ENCODE measurements at places on chromosomes 5 and 9.

- H3K36me3 ChIP-seq, result no peaks in the 10 kb centered on the region
- no peaks in the 10 kb centered on the region for H3K4me1 ChIP-seq
- DNase-seq, result no peak
- peak overlapping the region; percentile 74 for H3K27ac ChIP-seq
Observed at GRCh38 chr9:22447618-22448305, 1.1 kb downstream of the DMRTA1 start.

DNA sequence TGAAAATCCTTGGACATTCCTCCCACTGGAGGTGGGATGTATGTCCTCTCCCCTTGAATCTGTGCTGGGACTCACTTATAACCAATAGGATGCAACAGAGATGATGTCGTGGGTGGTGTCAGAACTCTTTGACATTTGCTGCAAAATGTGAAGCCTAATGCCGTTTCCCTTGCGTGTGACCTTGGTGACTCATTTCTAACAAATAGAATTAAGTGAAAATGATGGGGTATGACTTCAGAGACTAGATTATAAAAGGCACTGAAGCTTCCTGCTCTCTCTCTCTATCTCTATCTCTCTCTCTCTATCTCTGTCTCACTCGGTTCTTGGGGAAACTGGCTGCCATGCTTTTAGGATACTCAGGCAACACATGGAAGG is 126.1 kb upstream of the STC2 start:
- H3K4me3 ChIP-seq, result no peak overlapping the region
- H3K27me3 ChIP-seq, result no peaks in the 10 kb centered on the region
- no peaks in the 10 kb centered on the region for H3K36me3 ChIP-seq
- H3K4me1 ChIP-seq, result peaks cover 13% of the 10 kb centered on the region
- peak overlapping the region; percentile 45 for H3K27ac ChIP-seq

DNA sequence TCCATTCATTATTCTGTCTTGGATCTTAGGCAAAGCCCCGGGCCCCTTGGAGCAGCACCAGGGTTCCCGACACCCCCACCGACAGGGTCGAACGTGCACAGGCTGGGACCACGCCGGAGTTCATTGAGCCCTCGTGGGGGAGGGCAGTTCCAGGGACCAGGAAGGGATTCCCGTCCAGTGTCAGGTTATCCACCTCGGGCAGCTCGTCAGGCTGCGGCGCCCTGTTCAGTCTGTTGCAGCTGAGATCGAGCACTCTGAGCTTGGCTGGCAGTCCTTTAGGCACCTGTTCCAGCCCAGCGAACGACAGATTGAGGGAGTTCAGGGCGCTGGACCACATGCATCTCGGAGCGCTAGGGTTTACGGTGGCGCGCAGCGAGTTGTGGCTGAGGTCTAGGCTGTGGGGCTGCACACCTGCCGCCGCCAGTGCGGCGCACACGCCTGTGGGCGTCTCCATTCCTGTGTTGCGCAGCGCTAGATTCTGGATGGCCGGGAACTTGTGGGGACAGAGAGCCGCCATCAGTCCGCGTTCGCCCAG is 1.1 kb downstream of the CD14 start:
- no peaks in the 10 kb centered on the region for H3K36me3 ChIP-seq
- H3K4me3 ChIP-seq, result peak overlapping the region; percentile 76
- no peak for DNase-seq
- no peaks in the 10 kb centered on the region for H3K27me3 ChIP-seq
- H3K4me1 ChIP-seq, result peaks cover 4% of the 10 kb centered on the region

DNA sequence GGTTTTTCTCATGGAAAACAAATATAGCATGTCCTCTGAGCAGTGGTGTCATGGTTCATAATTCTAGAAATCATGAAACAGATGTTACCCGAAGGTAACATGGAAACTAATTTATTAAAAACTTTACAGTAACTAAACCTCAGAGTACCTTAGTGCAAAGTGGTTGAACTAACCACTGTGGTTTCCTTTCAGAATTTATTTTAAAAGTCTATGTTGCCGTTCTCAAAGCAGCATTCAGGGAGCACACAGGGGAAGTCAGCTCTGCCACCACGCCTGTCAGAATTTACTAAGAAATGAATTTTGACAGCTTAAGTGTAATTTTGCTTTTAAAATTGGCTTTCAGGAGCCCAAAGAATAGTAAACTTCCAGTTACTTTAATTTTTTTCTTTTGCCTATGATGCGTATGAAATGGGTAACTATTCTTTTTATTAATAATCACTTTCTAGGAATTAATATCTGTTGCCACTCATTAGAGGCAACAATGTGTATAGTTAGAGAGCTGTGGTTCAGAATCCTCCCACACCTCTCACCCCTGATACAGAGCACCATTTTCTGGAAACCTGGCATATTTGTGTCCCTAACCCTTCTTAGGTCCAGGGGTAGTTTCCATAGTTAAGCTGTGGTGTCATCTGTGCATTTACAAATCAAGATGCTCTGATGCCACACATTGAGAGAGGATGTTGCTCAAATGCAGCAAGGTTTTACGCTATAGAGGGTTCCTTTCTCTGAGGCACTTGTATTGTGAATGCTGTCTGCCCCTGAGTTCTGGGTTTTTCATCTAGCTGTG is 202.6 kb downstream of the ZSWIM6 start:
- no peaks in the 10 kb centered on the region for H3K4me1 ChIP-seq
- peaks cover 7% of the 10 kb centered on the region for H3K36me3 ChIP-seq
- no peak overlapping the region for H3K4me3 ChIP-seq
- no peak for DNase-seq
- H3K27me3 ChIP-seq, result no peaks in the 10 kb centered on the region
- no peak overlapping the region for H3K27ac ChIP-seq

DNA sequence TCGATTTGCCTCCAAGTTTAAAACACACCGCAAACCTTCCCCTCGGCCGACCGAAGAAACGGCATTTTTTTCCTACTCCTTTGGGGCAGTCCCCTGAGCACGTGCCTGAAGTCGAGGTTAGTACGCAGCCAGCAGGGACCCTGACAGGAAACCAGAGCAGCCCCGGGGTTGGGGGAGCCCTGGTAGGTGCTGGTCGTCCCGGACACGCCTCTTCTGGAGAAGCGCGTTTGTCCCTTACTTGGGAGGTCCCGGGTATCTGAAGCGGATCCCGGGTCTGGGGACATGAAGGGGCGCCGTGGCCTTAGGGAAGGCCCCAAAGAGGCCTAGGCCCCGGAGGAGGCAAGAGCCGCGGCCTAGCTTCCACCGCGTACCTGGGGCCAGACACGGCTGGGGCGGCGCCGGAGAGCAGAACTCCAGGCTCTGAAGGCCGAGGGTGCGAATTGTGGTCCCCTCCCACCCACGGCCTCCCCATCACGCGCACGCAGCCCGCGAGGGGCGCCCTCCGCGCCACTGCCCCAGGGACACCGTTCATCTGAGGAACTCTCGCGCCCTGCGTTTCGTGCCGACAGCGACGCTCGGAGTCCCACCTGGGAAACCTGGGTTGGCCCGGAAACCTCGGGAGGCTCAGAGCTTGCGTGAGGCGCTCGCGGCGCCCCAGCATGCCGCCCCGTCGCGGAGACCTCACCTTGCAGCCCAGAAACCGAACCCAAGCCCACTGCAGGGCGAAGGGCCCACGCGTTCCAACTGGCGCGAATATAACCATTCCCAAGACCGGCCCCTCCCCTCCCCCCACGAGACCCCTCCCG is 10.4 kb downstream of the OTP start:
- no peak for DNase-seq
- H3K27ac ChIP-seq, result no peak overlapping the region
- H3K4me1 ChIP-seq, result peaks cover 22% of the 10 kb centered on the region
- H3K36me3 ChIP-seq, result no peaks in the 10 kb centered on the region

DNA sequence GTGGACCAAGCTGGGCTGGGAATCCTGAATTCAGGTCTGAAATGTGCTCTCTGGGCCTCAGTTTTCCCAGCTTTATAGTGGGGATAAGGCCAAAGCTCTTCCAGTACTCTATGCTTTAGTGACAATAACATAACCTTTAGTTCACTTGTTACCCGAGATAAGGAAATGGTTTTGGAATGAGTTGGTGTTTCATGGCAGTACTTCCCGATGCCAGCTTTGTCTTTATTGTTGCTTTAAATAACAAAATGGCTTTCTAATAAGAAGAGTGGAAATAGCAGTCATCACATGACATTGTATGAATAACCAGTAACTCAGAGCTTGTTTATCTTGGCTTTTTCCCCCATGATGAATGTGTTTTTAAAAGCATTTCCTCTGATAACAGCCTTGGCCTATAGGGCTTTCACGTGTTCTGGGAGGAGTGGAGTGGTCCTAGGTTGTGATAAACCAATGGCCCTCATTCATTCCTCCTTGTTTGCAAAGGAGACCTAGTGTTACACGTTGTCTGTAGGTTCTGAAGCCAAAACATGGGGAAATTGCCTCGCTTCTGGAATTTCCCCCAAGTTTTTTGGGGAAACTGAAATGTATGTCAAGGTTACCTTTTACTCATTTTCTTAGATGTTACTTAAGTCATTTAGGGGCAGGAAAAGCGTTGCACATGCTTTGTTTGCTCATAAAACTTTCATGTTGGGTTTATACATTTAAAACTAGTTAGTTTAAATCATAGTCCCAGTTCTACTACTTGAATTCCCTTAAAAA is 53.7 kb downstream of the ZNF618 start:
- DNase-seq, result no peak
- peaks cover 48% of the 10 kb centered on the region for H3K4me1 ChIP-seq
- peak overlapping the region; percentile 82 for H3K27ac ChIP-seq

DNA sequence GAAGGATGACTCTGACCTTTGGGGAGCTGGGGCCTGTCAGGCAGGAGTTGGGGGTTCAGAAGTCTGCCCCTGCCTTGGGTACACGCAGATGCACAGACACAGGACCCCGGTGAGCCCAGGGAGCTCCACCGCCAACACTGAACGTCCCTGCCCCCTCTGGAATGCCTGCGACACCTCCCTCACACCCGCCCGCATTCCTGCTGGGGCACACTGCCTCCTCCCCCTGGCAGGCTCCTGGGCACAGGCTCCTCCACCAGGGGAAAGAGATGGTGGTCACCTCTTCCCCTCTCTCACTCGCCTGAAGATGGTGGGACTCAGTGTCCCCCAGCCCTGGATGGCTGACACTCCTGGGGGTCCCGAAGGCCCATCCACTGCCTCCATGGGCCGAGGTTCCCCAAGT is 12.0 kb downstream of the CRB2 start:
- no peak overlapping the region for H3K4me3 ChIP-seq
- no peak overlapping the region for H3K27ac ChIP-seq
- H3K36me3 ChIP-seq, result no peaks in the 10 kb centered on the region
- DNase-seq, result no peak
- H3K4me1 ChIP-seq, result no peaks in the 10 kb centered on the region
- no peaks in the 10 kb centered on the region for H3K27me3 ChIP-seq

DNA sequence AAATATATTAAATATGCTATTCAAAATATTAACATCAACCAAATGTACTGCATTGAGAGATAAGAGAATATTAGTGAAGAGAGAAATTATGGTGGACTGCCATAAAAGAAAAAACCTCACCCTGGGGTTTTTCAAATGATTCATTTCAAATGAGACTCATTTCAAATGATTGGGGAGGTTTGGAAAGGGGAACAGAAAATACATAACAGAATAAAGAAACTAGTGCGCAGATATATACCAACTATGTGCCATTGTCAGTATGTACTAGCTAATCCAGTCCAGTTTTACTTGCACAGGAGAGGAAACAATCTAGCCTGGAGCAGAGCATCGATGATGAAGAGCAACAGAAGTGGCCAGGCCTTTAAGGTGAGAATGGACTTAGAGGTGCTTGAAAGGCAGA is 651.6 kb upstream of the RORB start:
- no peaks in the 10 kb centered on the region for H3K36me3 ChIP-seq
- no peak overlapping the region for H3K4me3 ChIP-seq
- no peak for DNase-seq

DNA sequence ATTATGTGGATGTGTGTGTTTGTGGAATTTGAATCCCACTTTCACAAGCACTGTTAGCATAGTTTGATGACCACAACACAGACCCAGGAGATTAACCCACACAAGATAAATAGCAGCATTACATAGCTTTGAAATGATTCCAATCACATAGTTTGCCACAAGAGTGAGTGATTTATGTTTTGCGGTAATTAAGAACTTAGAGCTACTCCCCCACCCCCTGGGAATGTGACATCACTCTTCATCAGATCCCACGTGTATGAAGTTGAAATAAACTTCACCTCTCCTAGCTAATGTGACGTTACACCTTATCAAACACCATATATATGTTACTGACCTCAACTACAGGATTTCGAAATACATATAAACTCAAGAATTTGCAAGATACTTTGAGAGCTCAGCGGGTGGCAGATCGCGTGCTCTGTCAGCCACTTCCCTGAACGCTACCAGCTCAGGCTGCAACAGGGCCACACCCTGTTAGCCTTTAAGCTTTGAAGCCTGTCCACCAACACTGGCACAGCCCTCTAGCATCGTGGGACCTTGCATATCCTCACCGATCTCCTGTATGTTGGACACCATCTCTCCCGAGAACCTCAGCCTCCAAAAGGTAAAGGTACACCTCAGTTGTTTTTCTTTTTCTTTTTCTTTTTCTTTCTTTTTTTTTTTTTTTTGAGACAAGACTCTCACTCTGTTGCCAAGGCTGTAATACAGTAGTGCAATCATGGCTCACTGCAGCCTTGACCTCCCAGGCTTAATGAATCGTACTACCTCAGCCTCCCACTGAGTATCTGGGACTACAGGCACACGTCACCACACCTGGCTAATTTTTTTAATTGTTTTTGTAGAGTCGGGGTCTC is 1.7 kb upstream of the AGTPBP1 start:
- H3K4me3 ChIP-seq, result peak overlapping the region; percentile 15
- H3K27me3 ChIP-seq, result no peaks in the 10 kb centered on the region
- H3K27ac ChIP-seq, result no peak overlapping the region

DNA sequence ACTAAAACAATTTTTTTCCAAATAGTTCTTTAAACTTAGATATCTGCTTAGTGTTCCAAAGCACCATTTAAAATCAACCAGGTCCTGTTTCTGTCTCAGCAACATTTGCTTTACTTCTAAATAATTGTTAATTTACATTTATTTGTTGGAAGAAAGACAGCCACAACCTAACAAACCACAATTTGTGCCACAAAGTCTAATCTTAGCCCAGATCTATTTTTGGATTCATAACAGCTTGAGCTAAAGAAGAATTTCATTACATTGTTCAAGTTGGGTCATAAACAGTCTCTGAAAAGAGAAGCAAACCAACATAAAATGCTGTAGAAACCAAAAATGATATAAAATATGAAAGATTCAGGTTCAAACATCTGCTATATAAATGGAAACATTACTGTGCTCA is 24.4 kb downstream of the MLLT3 start:
- H3K27ac ChIP-seq, result no peak overlapping the region
- no peak for DNase-seq
- H3K27me3 ChIP-seq, result no peaks in the 10 kb centered on the region
- H3K4me1 ChIP-seq, result peaks cover 15% of the 10 kb centered on the region
- no peaks in the 10 kb centered on the region for H3K36me3 ChIP-seq
- no peak overlapping the region for H3K4me3 ChIP-seq

- H3K4me3 ChIP-seq, result no peak overlapping the region
- H3K4me1 ChIP-seq, result peaks cover 12% of the 10 kb centered on the region
- no peaks in the 10 kb centered on the region for H3K36me3 ChIP-seq
- no peak for DNase-seq
- H3K27me3 ChIP-seq, result no peaks in the 10 kb centered on the region
Observed at GRCh38 chr5:131259326-131259725, 4.5 kb upstream of the CDC42SE2 start.

GRCh38 chr5:172860520-172861443 is 26.7 kb downstream of the ERGIC1 start:
- peaks cover 49% of the 10 kb centered on the region for H3K4me1 ChIP-seq
- no peaks in the 10 kb centered on the region for H3K27me3 ChIP-seq
- DNase-seq, result peak; percentile 86
- peak overlapping the region; percentile 97 for H3K27ac ChIP-seq
- no peaks in the 10 kb centered on the region for H3K36me3 ChIP-seq

Data from thoracic aorta (tissue), 2 donors.